Right kidney (tissue), 9 donors: ENCODE measurements at places on chromosomes 1 and 21.

- no peak for DNase-seq
Measured at GRCh38 chr1:93411000-93411399, 36.9 kb upstream of the FNBP1L start.

DNA sequence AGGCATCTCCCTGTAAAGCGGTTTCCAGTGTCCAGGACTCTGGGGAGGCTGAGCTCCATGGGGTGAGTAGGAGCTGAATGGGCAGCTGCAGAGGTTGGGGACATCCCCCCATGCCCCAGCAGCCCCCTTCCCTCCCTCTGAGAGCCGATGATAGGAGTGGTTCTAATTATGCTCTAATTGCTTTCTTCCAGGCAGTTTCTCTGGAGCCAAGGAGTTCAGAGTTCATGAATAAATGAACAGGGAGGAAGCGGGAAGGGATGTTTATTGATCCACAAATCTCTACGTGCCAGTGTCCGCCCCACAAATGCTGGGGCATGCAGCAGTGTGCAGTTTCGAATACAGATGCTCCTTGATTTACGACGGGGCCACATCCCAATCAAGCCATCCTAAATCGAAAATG, 15.6 kb downstream of the NKAIN1 start:
- DNase-seq, result no peak

GRCh38 chr1:17356387-17357026, 15.5 kb upstream of the PADI6 start:
- no peak for DNase-seq

DNA sequence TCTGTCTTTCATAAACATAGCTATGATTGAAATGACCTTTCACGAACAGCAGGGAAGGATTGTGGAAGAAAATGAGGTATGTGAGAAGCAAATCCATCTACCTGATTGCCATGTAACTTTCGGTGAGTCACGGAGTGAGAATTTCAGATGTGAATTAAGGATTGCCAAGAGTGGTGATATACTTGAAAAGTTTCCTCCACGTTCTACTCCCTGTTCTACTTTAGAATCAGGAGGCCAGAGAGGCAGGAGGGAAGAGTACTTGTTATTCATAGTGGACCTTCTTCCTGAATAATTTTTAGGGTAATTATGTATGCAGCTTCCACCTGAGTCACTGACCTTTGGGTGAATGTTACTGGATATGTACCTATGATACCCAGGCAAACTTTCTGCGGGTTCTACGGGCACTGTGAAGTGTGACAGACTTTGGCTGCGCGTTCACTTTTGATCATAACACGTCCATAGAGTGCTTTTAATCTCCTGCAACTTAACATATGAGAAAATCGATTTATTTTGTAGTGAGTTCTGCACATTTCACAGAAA, 2.6 kb upstream of the KCNE1 start:
- no peak for DNase-seq
